Natural killer cell (primary cell): ENCODE measurements at places on chromosomes 4 and X. TPM values are rescaled to one million over a fixed set of nuclear protein-coding genes. Genes with fewer than 3 reads are reported as not detected.
A peak's percentile ranks its signal among the peaks of the same experiment; 100 is the strongest.

Gene MRPS18C
- total RNA-seq: 18.1 TPM

GRCh38 chr4:172096786-172097185 lies 283.6 kb downstream of the GALNTL6 start:
- DNase-seq: no peak

DNA sequence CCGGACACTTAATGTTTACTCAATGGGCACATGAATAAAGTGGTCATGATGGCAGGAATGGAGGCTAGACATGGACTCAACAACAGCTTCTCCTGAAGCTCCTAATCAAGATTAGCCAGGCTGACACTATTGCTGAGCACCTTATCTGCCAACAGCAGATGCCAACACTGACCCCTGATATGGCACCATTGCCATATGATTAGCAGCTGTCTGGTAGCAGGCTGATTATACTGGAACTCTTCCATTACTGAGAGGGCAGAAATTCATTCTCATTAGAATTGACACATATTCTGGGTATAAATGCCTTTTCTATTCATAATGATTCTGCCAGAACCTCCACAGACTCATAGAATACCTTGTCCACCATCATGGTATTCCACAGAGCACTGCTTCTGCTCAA lies 18.4 kb upstream of the AFF1 start:
- DNase-seq: no peak

- peak; percentile 63 for DNase-seq
Observed at GRCh38 chrX:47145395-47146120, 537 bp downstream of the RBM10 start.
